ENCODE measurements at places on chromosomes 1 and 21. TPM values are rescaled to one million over a fixed set of nuclear protein-coding genes. Genes with fewer than 3 reads are reported as not detected.

The ICOSLG gene
- total RNA-seq: 13.5 TPM

The OR2T33 gene
- total RNA-seq: not detected

The HSD11B1 gene
- not detected for total RNA-seq

The IL24 gene
- total RNA-seq: not detected

The ST6GALNAC5 gene
- 0.14 TPM for total RNA-seq

The MDM4 gene
- 56.5 TPM for total RNA-seq

The ADIPOR1 gene
- total RNA-seq: 71.4 TPM

The AVPR1B gene
- total RNA-seq: not detected

The KDM1A gene
- total RNA-seq: 82.8 TPM

The CASQ2 gene
- total RNA-seq: 0.18 TPM

The PRUNE1 gene
- 24.2 TPM for total RNA-seq

The ANGEL2 gene
- total RNA-seq: 33.8 TPM

The CHRNB2 gene
- 0.09 TPM for total RNA-seq

The COG2 gene
- 46.9 TPM for total RNA-seq

The CACNA1S gene
- total RNA-seq: 0.07 TPM

The ZNF593OS gene
- total RNA-seq: 0.45 TPM

The F11R gene
- 182 TPM for total RNA-seq

- DNase-seq: no peak
Measured at GRCh38 chr1:67005068-67005467, 48.9 kb downstream of the SLC35D1 start.

- DNase-seq: no peak
Measured at GRCh38 chr1:160829766-160830165, 32.9 kb downstream of the CD244 start.

DNA sequence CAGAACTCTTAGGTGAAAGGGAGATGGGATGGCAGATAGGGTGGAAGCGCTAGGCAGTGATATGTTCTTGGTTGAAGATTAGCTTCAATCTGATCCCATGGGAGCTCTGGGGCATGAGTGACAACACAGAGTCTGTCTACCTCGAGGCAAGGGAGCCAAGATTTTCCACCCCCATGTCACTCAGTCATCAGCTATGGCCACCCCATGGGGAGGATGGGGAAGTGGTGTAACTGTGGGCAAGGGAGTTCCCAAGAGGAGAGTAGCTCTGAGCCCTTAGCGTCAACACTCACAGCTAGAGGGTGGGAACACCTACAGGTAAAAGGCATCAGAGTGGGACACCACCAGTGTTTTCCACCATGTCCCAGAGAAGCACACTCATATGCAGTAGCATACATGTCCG is 30.3 kb upstream of the C1QA start:
- no peak for DNase-seq

- no peak for DNase-seq
Measured at GRCh38 chr1:237018896-237019295, 14.7 kb upstream of the MT1HL1 start.

- no peak for DNase-seq
Measured at GRCh38 chr21:37276377-37276776, 9.2 kb upstream of the VPS26C start.

GRCh38 chr1:64543831-64544230 is 73.9 kb downstream of the CACHD1 start:
- no peak for DNase-seq

DNA sequence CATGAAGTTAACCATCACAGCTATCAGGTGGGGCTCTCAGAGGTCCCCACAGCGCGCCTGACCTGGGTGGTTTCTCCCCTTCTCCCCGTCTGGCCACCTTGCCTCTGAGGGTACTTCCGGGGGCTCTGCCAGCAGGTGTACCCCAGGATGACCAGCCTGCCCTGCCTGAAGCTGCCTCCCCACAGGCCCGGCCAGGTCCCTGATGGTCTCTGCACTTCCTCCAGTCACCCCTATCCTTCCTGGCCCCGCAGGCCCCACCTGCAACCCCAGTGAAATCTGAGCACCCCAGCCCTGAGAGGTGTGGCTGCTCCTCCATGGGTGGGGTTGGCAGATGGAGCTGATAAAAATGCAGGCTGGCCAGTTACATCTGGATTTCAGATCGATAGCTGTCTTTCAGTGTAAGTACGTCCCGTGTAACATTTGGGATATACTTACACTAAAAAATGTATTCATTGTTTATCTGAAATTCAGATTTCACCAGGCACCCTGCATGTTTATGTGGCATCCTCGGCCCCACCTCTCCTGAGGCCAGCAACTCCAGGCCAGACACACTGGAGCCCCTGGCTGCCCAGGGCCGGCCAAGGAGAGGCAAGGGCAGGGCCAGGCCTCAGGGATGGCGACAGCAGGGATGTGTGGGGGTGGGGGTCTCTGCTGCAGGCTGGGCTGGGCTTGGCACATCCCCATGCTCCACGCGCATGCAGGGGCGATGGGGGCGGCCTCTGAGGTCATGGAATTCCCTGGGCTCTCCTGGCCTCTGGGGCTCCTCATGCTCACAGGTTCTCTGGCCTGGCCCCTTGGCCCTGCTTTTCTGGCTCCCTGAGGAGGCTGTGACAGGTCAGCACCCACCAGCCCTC is 25.1 kb downstream of the LRRC3 start:
- DNase-seq: no peak

- DNase-seq: no peak
Measured at GRCh38 chr1:109543988-109544735, 4.3 kb upstream of the GNAI3 start.

DNA sequence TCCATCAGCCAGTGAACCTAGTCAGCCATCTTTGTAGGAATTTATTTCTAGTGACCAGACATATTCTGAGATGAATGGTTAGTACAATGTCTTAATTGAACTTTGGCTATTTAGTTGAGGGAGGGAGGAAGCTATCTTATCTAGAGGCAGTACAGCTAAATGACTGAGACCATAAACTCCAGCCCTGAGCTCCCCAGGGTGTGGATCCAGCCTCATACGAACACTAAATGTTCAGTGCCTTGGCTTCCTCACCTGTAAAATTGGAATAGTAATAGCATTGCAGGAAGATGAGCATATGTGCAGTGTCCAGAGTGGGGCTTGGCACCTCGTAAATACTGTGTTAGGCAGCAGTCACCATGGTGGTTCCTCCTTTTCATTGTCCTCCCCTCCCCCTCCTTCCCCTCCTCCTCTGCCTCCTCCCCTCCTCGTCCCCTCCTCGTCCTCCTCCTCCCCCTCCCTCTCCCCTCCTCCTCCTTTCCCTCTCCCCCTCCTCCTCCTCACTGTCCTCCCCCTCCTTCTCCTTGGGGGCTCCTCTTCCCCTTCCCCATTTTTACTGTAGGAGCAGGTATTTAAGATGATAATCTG is 108.2 kb downstream of the GALNT2 start:
- DNase-seq: no peak

GRCh38 chr1:183289051-183289496 is 103.0 kb downstream of the LAMC2 start:
- DNase-seq: no peak

DNA sequence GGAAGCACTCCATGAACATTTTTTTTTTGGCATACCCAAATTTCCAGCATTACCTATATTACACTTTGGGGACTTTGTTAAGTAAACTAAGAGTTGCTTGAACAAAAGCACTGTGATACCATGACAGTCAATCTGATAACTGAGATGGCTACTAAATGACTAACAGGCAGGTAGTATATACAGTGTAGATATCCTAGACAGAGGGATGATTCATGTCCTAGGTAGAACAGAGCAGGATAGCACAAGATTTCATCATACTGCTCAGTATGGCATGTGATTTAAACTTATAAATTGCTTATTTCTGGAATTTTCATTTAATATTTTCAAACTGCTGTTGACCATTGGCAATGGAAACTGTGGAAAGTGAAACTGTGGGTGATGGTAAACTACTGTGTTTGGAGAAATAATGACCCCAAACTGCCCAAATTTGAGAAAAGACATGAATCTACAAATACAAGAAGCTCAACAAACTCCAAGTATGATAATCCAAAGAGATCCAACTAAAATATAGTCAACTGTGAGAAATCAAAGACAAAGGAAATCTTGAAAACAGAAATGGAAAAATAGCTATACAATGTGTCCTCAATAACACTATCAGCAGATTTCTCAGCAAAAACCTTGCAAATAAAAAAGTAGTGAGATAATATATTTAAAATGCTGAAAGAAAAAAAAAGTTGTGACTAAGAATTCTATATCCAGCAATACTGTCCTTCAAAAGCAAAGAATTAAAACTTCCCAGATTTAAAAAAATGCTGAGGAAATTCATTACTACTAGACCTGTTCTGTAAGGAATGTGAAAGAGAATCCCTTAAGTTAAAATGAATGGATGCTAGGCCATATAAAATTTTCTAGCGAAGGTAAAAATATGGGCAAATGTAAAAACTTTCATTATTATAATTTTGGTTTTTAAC is 410.4 kb downstream of the DUSP10 start:
- no peak for DNase-seq

- no peak for DNase-seq
Measured at GRCh38 chr21:37166733-37167132, 93.7 kb downstream of the TTC3 start.

GRCh38 chr1:15418806-15419515 is 9.3 kb downstream of the EFHD2 start:
- no peak for DNase-seq

DNA sequence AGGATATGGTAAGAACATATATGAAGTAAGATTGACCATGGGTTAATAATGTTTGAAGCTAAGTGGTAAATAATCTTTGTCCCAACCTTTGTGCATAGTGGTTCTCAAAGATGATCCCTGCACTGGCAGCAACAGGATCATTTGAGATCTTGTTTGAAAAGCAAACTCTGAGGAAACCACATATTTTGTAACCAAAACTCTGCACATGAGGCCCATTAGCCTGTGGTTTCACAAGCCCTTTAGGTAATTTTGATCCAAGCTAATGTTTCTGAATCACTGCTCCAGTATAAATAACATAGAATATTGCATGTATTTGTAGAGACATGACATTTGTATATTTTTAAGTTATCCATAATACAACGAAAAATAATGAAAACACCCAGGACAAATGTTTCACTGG is 147.9 kb upstream of the RGS18 start:
- no peak for DNase-seq

DNA sequence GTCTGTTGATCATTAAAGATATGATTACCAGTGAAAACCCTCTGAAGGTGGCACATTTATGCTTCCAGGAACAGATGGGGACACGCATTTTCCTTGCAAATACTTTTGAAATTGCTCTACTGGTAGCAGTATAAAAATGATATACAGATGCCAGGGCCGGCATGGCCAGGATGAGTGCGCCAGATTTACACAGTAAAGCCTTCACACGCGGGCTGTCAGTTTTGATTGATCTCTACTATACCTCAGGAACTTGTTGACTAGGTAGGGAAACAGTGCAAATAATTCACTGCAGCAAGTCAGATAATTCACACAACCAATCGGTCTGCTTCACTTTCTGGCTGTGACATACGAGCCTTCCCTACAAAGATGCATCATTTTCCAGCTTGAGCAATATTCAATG is 123.2 kb upstream of the BARHL2 start:
- no peak for DNase-seq

GRCh38 chr1:102118150-102118549 is 121.4 kb upstream of the OLFM3 start:
- DNase-seq: no peak

GRCh38 chr1:216723274-216723780 is at the start of gene ESRRG:
TSS of gene ESRRG (minus strand) at chr1:216723429. CDS start at chr1:216723299, 130 bp downstream.
- peak; percentile 77 for DNase-seq

DNA sequence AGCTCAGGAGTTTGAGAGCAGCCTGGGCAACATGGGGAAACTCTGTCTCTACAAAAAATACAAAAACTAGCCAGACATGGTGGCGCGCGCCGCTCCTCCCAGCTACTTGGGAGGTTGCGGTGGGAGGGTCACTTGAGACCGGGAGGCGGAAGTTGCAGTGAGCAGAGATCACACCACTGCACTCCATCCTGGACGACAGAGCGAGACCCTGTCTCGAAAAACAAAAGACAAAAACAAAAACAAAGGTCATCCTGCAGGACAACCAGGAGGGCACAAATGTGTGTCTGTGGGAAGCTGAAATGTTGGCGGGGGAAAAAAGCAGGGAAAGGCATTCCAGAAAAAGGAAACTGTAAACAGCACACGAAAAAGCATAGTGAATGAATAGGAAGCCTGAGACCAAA is 104.1 kb upstream of the HNRNPU start:
- no peak for DNase-seq

DNA sequence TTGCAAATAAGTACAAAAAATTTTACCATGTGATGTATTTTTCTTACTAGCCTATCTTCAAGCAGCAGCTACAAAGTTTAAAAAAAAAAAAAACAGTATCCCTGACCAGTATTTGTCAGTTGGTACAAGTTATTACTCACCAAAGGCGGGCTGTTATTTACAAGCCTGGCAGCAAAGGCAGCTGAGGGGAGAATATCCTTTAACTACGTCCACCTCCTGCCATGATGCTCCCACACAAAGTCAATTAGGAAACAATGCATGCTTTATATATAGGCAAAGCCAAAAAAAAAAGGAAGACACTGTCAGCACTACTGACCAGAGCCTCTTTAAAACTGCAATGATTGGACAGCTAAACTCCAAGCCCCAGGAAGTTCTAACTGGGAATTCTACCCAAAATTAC is 13.7 kb downstream of the PSMA5 start:
- no peak for DNase-seq

DNA sequence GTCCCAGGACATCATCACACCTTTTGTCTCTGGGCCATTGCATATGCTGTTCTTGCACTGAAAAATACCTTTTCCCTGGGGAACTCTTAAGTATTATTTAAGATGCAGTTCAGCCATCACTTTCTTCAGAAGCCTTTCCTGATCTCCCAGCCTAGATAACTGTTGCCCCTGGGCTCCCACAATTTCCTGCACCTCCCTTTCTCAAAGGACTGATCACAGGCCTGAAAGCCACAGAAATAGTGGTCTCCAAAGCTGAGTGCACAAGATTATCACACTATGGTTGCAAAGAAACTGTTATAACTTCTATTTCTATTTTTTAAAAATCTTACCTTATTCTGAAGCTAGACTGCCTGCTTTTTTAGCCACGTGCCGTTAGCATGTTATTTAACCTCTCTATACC is 2.8 kb upstream of the ZSCAN20 start:
- DNase-seq: no peak

GRCh38 chr1:23341931-23342692 is 2.0 kb downstream of the HNRNPR start:
- no peak for DNase-seq

- DNase-seq: no peak
Measured at GRCh38 chr1:57599236-57599994, 175.6 kb upstream of the DAB1 start.

GRCh38 chr1:165050246-165050645 is 306.3 kb downstream of the LMX1A start:
- DNase-seq: no peak

DNA sequence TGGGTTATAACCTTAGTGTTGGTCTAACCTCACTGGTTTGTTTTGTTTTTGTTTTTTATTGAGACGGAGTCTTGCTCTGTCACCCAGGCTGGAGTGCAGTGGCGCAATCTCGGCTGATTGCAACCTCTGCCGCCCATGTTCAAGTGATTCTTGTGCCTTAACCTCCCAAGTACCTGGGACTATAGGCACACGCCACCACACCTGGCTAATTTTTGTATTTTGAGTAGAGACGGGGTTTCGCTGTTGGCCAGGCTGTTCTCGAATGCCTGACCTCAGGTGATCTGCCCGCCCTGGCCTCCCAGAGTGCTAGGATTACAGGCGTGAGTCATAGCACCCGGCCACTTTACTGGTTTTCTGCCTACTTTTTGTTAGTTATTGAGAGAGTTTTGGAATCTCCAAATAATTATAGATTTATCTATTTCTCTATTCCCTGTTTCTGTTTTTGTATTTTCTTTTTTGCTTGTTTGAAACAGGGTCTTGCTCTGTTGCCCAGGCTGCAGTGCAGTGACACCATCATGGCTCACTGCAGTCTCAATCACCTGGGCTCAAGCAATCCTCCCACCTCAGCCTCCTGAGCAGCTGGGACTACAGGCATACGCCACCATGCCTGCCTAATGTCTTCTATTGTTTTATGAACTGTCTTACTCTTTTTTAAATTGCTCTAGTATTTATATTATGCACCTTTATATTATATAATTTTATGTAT is 21.4 kb downstream of the SMG7 start:
- no peak for DNase-seq
